Activated naive CD4-positive, alpha-beta T cell (primary cell): ENCODE measurements at places on chromosomes 5 and 9.

- no peak for DNase-seq
Observed at GRCh38 chr5:7759257-7759871, 91.6 kb downstream of the CFAP90 start.

DNA sequence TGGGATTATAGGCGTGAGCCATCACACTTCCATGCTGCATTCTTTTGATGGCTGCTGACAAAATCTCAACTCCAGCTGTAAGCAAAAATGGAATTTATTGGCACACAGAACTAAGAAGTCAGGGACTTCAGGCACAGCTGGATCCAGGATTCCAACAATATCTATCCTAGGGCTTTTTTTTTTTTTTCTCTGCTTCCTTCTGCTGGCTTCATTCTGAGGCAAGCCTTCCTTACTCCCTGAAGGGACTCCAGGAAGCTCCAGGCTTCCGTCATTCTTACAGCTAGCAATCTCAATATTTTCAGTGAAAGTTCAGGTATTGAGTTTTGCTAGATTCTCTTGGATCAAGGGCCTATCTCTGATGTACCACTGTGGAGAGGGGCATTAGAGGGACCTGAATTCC is 66.1 kb downstream of the GALNT12 start:
- no peak for DNase-seq

DNA sequence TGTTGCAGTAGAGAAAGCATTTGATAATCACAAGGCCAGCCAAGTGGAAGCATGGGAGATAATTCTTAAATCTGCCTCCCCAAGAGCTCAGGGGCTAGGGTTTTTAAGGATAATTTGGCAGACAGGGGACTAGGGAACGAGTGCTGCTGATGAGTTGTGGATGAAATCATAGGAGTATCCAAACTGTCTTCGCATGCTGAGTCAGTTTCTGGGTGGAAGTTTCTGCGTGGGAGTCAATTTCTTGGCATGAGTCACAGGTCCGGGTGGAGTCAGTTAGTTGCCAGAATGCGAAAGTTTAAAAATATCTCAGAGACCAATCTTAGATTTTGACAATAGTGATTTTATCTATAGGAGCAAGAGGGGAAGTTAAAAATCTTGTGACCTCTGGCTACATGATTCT is 112.6 kb downstream of the TMC1 start:
- DNase-seq = no peak

- DNase-seq = no peak
Observed at GRCh38 chr5:69531406-69531801, 28.6 kb upstream of the GTF2H2C start.

DNA sequence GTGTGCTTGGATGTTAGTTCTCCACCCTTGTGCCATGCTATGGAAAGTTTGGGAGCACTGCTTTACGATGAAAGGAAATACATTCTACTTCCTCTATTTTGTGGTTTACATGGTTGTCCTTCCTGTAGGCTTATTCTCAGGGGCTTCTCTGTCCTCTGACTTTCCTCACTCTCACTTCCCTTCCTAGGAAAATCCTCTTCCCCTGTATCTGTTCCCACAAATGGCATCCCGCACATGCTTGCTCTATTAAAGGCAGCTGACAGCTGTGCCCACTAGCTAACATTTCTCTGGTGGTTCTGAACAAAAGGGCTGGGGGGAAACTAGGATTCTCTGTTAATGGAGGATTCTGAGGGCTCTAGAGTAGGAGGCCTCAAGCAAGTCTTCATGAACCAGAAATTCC is 52.4 kb downstream of the FAM170A start:
- no peak for DNase-seq

DNA sequence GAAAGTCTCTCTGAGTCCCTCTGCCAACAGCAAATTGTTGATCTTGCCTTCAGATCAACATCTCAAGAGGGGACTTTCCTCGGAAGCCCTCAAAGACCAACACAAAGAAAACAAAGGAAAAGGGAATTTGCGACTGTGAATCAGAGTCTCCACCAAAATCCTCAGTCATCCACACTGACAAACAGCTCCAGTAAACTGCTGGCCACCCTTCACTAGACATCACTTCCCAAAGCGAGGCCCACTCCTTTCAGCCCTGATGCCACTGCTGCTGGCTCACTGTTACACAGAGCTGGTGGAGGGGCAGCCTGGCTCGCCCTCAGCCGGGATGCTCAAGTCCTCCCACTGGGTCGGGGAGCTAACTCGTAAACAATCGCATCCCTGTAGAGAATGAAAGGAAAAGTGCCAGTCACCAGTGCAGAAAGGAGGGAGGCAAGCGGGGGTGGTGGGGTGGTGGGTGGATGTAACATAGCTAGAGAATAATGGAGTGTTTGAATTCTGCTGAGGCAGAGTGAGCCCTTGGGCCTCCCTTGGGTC is 1.3 kb downstream of the FGF1 start:
- no peak for DNase-seq

DNA sequence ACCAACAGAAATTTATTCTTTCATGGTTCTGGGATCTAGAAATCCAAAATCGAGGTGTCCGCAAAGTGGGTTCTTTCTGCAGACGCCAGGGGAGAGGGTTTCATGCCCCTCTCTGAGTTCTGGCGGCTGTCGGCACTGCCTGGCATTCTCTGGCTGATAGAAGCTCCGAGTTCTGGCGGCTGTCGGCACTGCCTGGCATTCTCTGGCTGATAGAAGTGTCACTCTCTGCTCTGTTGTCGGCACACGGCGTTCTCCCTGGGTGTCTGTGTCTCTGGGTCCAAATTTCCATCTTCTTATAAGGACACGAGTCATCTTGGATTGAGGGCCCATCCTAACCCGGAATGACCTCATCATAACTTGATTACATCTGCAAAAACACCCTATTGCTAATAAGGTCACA is 7.6 kb downstream of the GFI1B start:
- no peak for DNase-seq

DNA sequence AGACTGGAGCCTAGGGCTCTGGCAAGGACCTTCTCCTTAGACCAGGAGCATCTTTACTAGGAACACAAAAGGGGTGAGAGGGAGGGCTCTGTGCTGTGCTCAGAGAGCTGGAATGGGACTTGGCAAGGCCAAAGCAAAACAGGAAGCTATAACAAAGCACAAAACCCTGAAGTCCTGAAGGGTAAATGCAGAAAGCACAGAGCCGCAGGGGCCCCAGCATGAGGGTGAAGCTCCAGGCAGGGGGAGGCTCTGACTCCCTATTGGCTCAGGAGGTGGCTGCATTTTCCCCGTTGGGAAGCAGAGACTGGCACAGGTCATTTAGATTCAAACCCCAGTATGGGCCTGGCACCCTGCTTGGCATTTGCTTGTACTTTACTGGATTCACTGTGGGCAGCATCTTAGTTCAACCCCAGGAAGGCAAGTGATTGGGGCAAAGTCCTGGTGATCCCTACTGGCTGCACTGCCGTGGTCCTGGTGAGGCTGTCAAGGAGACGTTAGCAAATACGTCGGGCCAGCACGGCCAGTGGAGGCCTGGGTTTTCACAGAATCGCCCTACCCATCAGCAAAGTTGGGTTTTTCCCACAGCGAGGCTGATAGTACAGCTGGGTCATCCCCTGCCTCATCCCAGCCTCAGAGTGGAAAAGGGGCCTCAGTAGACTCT is 46.3 kb downstream of the GGTA1 start:
- DNase-seq = no peak

GRCh38 chr5:76425146-76425545 is 22.1 kb downstream of the IQGAP2 start:
- DNase-seq = no peak

- no peak for DNase-seq
Observed at GRCh38 chr9:70493029-70493428, 78.6 kb upstream of the KLF9 start.

DNA sequence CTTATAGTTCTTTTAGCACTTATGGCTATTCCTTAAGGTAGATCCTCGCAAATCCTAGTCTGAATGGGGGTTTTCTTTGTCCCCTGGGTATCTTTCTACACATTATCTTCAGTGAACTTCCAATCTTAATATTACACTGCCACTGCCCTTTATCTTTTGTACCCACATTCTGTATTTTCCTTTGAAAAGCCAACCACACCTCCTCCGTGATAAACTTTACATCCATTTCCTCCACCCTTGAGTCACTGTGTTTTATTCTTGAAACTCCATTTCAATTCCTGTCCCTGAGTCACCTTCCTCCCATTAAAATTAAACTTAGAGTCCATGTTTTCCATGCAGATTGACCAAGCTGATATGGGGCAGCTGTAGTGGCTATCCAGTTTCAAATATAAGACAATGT is 43.2 kb upstream of the RICTOR start:
- no peak for DNase-seq

GRCh38 chr5:113273948-113274347 is 160.8 kb downstream of the TSSK1B start:
- DNase-seq = no peak

GRCh38 chr5:32210151-32210550 is 36.0 kb upstream of the GOLPH3 start:
- no peak for DNase-seq

DNA sequence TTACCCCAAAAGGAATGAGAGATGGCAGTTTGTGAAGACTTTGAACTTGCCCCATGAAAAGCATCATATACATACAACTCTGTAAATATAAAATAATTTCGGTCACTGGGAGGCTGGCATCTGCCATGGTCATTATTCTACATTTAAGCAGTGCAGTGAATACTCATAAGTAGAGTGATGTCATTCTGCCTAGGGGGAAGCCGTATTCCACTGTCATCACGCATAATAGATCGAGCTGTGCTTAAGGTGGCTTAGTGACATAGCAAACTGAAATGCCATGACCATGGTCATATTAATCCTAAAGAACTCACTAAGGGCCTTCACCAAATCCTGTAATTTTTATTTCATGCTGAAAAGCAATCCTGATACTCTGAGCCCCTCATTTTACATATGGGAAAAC is 42.4 kb upstream of the NR4A3 start:
- no peak for DNase-seq

DNA sequence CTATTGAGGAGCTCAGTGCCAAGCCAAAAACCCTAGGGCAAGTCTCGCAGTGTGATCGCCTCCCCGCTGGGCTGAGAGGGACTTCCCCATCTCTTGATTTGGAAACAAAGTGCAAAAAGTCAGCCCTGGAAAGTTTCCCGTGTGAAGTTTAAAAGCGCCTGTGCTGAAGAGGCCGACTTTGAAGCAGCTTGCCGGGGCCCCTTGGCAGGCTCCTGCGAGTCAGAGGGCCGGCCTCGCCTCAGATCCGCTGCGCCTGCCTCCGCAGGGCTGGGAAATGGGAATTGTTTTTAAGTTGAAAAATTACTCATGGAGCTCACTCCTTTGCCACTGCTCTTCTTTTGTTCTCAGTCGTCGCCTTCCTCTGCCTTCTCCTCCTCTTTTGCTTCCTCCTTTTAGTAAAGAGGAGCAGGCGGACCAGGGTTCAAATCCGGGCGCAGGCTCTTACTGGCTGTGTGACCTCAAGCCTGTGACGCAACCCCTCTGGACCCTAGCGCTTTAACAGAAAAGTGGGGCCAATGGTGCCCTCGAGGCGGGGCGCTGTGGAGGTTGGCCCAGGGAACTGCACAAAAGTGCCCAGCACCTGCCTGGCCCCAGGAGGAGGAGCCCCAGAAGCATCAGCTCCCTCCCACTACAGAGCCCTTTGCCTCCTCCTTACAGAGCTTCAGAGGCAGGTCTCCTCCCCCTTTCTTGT is 14.7 kb upstream of the LHX2 start:
- no peak for DNase-seq

DNA sequence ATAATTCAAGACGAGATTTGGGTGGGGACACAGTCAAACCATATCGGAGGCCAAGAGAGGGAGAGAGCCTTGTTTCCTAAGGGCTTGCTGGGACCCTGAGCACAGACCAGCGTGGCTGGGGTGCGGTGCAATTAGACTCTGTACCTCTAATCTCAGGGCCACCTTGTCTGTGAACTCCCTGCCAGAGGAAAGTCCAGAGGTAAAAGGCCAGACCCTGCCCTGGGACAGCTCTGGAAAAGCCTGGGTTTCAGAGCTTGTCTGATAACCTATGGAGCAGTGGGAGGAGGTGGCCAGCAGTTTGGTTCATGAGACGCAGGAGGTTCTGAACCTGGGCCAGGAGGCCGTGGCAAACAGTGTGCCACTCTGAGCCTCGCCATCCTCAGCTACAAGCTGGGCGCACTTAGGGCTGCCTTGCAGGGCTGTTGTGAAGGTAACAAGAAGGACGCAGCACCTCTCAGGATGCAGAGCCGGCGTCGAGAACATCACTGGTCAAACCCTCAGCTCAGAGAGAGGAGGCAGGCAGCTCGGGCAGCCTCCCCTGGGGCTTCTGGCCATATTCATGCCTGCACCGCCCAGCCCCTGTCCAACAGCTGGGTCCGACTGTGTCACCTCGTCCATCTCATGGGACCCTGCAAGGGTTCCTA is 4.8 kb upstream of the DOLPP1 start:
- DNase-seq = no peak

DNA sequence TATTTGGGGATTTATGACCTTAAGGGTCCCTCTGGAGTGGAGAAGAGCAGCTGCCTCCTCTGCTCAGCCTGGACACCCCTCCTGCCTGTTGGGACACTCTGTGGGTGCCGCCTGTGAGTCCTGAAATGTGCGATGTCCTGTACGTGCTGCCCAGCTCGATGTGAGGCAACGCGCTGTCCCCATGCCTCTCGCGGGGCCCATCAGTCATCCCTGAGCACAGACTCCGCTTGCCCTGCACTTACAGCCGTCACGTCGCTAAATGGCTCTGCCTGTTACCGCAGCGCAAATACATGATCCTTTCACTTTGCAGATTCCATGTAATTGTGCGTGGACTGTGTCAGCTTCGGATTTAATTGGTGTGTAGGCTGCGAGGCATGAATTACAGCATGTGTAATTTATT is 27.1 kb downstream of the IRX4 start:
- DNase-seq = no peak

DNA sequence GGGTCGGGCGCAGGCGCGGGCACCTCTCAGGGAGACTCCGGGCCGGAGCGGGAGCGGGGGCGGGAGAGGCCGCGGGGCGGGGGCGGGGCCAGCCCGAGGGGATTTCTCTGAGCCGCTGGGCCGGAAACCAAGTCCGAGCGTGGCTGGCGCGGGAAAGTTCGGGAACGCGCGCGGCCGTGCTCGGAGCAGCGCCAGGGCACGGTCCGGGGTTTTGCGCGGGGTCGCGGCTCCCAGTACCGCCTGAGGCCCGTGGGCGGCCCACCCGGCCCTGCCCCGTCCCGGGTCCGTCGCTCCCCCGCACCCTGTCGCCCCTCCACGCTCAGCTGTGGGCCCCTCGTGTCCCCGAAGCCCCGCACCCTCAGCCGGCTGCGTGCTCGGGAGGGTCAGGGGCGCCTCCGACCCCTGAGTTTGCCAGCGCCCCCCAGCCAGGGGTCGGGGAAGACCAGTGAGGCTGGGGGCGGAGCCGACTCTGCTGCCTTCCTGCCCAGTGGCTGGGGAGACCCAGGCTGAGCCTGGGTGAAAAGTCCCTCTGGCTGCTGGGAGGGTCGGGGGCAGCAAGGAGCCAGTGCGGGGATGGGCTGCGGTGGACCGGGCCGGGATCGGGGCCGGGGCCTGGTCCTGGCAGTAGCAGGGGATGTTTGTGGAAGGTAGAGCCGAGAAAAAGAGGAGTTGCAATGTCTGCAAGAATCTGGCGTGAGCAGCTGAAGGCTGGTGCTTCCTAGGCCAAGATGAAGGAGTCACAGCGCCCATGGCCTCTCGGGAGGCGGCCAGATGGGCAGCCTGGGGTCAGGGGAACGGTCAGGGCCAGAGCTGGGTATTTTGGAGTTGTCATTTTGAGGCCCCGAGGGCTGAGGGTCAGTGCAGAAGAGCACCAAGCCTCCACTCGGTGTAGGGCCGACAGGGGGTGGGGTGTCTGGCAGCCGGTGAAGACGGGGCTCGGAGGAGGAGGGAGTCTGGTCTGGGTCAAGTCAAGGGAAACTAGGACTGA is 588 bp downstream of the TRAF2 start:
- peak; percentile 76 for DNase-seq
